ENCODE measurements at places on chromosomes 1 and 21. TPM values are rescaled to one million over a fixed set of nuclear protein-coding genes. Genes with fewer than 3 reads are reported as not detected.

KCNK1 gene
- total RNA-seq = 35.6 TPM

F13B gene
- total RNA-seq = under 0.01 TPM

OLFML2B gene
- total RNA-seq = not detected

LAMB3 gene
- total RNA-seq = 3,299 TPM

GRCh38 chr1:97423403-97423802, 497.4 kb downstream of the DPYD start:
- no peak for DNase-seq

DNA sequence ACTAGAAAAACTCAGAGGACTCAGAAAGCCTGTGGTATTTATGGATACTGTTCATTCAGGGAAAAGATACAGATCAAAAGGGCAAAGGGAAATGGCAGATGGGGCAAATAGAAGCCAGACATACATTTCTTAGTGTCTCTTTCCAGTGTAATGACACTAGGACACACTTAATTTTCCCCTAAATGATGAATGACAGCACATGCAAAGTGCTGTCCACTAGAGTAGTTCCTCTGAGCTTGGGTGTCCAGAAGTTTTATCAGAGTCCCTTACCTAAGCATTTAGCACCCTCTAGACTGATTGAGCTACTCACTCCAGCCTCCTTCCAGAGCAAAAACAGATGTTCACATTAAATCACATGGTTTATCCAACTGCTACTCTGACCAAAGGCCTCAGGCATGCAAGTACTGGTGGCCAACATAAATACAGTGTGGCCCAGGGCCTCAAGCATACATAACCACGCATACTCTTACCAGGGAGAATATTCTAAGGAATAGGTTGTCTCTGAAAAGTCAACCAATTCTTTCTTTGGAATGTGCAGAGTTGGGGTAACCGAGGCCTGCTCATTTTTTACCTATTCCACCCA, 166.9 kb downstream of the NCAM2 start:
- no peak for DNase-seq

GRCh38 chr1:10652626-10653025, 143.8 kb downstream of the CASZ1 start:
- no peak for DNase-seq

- no peak for DNase-seq
Measured at GRCh38 chr21:15159382-15160020, 94.7 kb upstream of the NRIP1 start.

- no peak for DNase-seq
Measured at GRCh38 chr1:164609089-164609488, 50.1 kb downstream of the PBX1 start.

DNA sequence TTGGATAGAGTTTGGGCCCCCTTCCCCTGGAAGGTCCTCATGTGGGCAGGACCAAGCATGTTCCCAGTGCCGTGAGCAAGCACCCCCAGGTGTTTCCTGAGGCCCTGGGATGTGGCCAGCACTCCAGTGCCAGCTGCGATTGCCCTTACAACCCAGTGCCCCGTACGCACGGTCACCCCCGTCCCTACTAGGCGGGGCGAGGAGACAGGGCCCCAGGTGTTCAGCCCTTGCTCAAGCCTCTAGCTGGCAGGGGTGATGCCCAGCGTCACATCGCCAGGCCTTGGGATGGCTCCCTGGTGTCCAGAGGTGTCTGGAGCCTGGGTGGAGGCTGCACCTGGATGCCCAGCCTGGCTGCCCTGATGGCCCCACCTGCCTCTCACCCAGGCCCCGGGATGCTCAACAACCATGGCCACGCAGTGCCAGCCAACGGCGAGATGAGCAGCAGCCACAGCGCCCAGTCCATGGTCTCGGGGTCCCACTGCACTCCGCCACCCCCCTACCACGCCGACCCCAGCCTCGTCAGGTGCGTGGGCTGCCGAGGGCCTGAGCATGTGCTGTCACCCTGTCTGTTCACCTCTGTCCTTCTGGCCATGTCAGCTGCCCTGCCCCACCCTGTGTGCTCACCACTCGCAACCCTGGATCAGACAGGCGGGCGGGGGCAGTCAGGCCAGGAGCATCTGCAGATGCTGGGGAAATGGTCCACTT, 21.6 kb upstream of the CCDC27 start:
- no peak for DNase-seq

Data from mammary epithelial cell (primary cell).